ENCODE measurements at places on chromosomes 2 and 18.

DNA sequence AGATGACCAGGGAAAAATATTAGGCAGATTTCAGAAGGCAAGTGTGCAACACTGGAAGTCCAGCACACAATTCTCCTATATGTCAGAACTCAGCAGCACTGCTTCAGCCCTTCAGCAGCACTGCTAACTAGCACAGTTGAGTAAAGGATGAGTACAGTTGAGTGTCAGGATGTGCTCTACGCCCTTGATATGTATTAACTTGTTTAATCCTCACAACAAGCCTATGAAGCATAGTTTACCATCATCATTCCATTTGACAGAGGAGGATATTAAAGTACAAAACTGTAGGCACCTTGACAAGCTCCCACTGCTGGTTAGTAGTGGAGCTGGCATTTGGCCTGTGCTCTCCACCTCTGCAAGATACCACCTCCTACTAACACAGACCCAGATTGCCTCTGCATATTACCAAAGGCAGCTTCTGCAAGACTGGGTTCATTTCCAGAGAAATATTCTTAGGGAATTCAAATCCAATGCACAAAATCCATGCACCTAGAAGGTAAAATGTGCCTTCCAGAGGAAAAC is 230.8 kb downstream of the ANAPC1 start:
- DNase-seq: no peak

- DNase-seq: no peak
These were observed 84.5 kb upstream of the MAPRE2 start for GRCh38 chr18:34956663-34957062.

GRCh38 chr18:28823506-28824182 is 646.7 kb upstream of the CDH2 start:
- DNase-seq: no peak

DNA sequence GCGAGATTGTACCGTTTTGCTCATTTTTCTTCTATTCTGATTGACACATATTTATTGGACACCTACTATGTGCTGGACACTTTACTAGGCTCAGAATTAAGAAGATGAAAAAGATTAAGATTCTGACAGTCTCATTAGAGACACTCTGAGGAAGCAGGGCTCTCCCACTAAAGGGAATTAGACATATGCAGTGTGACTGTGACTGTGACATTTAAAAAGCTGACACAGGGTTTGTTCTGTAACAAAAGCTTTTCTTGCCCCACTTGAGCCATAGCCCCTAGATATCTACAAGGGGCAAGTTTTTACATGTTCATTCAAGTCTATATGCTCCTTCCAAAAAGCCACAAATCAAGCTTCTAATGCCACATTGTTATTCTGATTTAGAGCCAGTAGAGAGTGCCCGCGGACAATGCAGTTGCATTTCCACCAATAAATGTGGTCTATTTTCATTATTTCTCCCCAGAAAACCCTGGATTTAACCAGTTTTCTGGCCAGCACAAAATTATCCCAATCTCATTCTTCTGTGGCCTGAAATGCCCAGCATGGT is 9.8 kb downstream of the ARHGAP25 start:
- DNase-seq: no peak

DNA sequence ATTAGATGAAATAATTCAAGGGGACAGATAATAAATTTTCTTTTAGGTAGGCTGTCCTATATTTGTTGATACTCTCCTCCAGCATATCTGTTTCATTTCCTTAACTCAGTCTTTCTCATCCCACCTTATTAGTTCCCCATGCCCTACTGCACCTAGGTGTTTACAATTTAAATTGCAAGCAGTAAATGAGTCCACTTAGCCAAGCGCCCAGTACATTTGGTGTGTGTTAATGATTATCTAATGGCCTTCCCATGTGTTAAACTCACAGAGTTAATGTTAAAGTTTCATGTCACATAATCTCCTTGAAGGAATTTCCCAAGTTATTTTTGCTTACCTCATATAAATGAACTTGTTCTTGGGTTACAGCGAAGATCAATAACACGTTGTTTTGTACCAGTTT is 31.2 kb downstream of the ITGB6 start:
- no peak for DNase-seq

DNA sequence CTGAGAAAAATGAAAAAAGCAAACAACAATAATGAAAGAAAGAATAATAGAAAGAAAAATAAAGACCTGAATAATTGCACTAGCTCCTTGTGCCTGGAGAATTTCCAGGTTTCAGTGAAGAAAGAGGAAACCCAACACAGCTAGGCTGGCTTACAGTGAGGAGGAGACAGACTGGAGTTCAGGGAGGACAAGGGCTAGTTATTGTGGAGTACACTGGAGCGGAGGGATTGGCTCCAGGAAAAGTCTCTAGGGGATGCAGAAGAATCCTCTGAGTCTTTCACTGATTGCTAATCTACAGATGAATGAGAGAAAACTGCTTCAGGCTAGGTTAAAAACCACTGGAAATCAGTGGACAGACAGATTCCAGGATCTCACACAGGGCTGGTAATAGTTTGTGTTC is 163.6 kb upstream of the RBMS1 start:
- no peak for DNase-seq

- DNase-seq: peak; percentile 41
These were observed 40.2 kb upstream of the ITM2C start for GRCh38 chr2:230824406-230824978.

- peak; percentile 25 for DNase-seq
These were observed 51.2 kb upstream of the ADAM23 start for GRCh38 chr2:206392118-206392517.

GRCh38 chr2:18413676-18414396 is 146.6 kb downstream of the RDH14 start:
- no peak for DNase-seq

GRCh38 chr2:239881031-239881471 is 144.1 kb downstream of the NDUFA10 start:
- DNase-seq: no peak

GRCh38 chr2:217886091-217886490 is 116.7 kb downstream of the TNS1 start:
- DNase-seq: no peak

DNA sequence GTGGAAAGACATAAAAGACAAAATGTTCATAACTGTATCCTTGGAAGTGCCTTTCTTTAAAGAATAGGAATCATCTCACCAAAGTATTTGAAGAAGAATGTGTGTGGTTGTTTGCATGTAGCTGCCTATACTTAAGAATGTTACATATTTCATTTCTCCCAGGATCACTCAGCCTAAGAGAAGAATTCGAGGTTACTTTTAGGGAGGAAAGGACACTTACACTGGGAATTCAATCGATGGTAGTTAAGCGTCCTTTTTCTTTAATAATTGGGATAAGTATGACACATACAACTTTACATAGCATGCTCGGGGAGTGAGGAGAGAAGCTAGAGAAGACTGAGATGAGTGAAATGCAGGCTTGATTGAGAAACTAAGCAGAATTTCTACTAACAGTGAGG is 22.0 kb upstream of the CYP1B1 start:
- no peak for DNase-seq

Measured in LNCaP clone FGC (cell line).